Amniotic stem cell (primary cell): ENCODE measurements at places on chromosomes 16 and 17.
A peak's percentile ranks its signal among the peaks of the same experiment; 100 is the strongest.

- no peak for DNase-seq
These were observed 5.2 kb upstream of the RAB26 start for GRCh38 chr16:2142942-2143877.

DNA sequence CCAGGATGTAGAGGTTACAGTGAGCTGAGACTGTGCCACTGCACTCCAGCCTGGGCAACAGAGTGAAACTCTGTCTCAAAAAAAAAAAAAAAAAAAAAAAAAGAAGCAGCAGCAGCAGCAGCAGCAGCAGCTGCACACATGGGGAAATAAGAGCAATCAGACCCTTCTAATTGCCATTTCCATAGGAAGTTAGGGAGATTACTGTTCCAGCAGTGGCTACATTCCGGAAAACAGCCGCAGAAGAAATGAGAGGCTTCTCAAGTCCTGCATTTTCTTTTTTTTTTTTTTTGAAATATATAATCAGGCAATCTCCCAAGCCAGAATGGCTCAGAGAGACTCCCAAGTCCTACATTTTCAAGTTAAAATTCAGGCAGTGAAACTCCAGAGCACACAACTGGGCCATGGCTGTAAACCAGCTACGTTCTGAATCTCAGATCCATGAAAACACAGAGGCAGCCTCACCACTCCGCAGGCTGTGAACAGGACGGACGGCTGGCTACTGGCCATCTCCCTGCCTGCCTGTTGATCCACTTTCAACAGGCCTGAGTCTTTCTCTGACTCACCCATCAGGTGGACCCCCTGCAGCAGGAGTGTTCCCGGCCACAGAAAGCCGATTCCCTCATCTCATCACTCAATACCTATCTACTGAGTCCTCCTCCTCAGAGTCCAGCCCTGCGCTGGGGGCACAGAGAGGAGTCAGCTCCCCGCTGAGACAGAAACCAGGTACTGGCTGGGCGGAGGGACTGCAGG lies 15.0 kb downstream of the TRPV1 start:
- no peak for DNase-seq

- DNase-seq, result no peak
These were observed 679.5 kb downstream of the KCNJ2 start for GRCh38 chr17:70848785-70849184.

DNA sequence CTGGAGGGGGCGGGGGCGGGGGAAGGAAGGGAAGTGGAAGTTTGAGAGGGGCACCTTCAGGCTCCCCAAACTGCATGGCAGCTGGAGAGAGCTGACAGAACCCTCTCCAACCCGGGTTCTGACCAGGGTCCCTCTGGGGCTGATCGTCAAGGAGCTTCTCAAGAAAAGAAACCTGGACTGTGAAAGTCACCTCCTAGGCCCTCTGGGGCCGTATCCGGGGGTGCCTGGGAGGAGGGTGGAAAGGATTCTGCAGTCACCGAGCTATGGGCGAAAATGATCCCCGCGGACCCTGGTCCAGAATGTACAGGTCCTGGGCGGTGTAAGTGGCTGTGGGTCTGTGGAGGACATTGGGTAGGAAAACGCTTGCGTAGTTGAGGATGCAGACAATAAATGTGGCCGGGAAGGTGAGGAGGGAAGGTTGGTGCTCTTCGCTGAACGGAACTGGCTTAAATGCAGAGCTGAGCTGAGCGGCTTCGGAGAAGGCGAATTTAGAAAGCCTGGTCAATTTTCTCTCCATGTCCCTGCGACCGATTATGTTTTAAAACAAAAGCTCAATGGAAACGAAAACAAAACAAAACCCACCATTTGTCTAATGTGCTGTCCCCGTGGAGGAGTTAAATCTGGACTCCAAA lies 3.6 kb upstream of the LHX1 start:
- DNase-seq, result no peak

DNA sequence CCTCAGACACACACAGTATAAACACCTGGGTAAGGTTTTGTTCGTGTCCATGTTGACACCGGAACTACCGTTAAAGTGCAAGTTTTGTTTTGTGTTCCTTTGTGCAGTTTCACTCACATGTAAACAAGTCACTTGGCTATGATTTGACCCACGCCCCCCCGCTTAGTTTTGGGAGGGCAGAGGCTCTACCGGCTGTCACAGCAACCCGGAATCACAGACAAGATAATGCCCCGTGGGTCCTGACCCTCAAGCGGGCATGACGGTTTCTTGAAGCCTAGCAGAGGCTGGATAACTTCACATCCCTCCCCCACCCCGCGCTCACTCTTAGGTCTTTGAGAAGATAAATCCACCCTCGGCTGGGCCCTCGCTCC lies 1.7 kb downstream of the RASD1 start:
- no peak for DNase-seq

DNA sequence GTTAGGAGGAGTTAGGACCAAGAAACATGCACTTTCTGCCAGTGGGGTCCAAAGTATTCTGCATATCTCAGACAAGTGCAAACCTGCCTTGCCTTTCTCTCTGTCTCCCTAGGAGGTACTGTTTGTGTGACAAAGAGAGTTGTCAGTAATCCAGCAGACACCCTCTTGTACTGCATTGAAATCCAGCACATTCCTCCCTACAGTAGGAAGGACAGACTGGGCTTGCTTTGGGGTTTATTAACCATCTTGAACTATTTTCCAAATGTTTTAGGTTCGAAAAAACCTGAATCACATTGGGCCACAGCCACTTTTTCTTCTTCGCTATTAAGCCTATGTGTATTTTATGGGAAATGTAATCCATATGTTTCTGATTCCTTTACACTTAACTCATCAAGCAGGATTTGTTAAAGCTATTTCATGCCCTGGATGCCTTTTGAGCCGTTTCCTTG lies 204.2 kb upstream of the KCNJ16 start:
- peak; percentile 21 for DNase-seq

GRCh38 chr16:57185446-57185944 lies 344 bp downstream of the PSME3IP1 start:
- no peak for DNase-seq

DNA sequence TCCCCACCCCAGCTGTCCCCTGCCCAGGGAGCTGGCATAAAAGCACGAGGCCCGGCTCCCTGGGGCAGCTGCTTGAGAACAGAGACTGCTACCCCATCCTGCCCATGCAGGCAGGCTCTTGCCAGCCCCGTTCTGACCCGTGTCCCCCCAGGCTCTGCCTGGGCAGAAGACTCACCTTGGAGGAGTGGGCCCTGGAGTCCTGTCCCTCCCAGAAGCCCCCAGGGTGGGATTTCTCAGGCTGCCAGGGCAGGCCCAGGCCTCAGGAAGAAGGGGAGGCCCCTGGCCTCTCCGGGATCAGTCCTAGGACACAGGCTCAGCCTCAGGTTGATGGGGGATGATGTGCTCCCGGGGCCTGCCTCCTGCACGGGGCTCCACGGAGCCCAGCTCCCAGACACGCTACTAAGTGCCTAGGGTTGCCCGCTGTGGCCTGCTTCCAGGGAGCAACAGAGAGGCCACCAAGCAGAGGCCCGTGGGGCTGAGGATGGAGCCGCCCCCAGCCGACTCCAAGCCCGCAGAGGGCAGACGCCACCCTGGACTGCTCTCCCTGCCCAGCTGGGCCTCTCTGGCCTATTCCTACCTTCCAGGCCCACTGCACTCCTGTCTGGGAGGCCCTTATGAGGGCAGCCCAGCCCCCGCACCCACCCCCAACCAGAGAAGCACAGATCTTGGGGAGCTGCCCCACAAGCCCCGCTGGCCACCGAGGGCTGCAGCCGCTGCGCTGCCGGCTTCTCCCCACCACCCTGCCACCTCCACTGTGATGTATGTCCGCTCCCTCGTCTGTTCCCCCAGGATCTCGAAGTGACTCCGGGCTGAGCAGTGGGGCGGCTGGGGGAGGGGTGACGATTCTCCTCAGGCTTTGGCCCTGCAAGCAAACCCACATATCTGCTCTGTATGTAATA lies 1.7 kb downstream of the NME3 start:
- DNase-seq, result no peak

DNA sequence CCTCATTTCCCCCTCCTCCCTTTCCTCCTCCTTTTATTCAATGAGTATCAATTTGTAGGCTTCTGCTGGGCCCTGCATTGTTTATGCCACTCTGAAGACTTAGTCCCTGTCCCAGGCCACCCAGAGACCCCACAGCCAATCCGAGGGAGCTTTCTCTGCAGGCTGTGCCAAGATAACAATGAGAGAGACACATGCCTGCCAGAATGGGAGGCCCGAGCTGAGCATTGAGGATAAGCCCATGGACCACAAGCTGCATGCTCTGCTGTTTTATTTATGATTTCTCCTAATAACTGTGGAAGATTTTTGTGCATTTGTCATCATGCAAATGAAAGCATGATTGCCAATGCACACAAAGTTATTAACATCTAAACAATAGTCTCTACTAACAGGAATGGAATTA lies 3.0 kb downstream of the RCVRN start:
- DNase-seq, result no peak

DNA sequence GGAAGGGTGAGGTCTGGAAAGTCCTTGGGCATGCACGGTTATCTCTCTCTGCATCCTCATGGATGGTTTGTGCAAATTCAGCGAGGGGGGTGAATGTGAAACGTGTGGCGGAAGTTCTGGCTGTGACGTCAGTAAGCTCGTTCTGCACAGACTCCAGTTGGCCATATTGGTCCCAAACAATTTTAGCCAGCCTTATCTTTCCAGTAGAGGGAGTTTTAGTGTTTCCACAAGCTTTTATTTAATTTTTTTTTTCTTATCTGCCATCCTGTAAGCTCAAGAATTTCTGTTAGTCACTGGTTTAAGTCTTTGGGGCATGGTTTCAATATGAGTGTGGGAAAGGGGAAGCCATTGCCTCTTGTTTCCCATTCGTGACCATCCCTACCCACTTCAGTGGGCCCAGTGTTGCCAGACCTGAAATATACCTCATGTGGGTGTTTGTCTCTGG lies 39.0 kb downstream of the HLF start:
- DNase-seq, result no peak

DNA sequence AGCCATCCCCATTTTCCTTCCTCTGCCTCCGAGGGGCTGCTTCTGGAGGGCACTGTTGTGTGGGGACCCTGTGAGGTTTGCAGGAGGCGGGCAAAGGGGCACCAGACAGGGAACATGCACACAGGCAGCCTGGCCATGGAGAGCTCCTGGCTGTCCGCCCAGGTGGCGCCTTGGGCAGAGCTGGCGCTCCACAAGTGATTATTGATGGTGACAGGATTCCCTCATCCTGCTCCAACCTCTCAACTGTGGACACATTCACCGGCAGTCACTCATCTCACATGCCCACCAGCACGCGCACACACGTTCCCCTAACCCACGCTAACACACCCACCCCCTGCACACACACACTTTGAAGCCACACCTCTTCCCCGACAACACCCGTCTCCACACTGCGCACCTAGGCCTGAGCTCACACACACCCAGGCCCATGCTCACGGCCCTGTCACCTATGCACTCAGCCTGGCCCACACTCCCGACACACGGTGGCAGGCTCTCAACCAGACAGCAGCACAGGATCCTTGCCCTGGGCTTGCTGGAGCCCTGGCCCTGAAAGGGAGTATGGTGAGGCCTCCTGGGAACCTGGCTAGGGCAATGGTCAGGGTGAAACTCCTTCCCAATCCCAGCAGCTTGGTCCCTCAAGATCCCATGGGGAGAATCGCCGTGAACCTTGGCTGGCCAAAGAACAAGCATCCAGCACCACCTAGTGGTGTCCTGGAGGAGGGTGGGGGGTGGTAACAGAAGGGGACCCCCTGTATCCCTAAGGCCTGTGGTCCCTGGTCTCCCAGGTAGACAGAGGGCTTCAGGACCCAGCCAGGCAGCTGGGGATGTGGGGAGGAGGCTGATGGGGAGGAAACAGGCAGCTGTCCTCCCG lies 3.6 kb downstream of the PNMT start:
- no peak for DNase-seq

DNA sequence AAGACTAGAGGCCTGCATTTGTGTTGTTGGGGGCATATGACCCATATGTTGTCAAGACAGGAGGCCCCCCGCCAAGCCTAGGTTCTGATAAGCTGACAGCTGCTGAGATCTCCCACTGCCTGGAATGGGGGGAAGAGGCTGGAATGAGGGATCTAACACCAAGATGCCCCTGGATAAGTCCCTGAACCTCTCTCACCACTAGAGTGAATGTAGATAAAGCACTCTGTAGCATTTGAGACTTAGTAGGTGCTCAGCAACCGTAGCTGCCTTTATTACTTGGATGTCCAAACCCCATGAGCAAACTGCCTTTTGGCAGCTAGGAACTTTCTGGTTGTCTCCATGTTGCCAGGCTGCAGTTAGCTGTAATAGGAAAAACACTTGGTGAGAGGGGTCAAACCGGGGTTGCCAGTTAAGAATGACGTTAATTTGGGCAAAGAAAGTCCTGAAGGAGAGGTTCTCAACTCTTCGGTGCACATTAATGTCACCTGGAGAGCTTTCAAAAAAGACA lies 4.4 kb upstream of the RASL10B start:
- DNase-seq, result no peak

GRCh38 chr17:29294580-29294900 lies 592 bp upstream of the NUFIP2 start:
- no peak for DNase-seq

GRCh38 chr17:42182927-42183734 lies 2.1 kb downstream of the HCRT start:
- no peak for DNase-seq

- DNase-seq, result no peak
These were observed 16.5 kb downstream of the PITPNM3 start for GRCh38 chr17:6539871-6540270.

- DNase-seq, result no peak
These were observed 16.5 kb downstream of the CDIP1 start for GRCh38 chr16:4522051-4522581.

GRCh38 chr16:12646490-12647274 lies 157.0 kb downstream of the CPPED1 start:
- no peak for DNase-seq

- no peak for DNase-seq
These were observed 17.5 kb downstream of the EMC8 start for GRCh38 chr16:85781695-85782370.

- DNase-seq, result no peak
These were observed 441 bp downstream of the VASN start for GRCh38 chr16:4372001-4372577.

DNA sequence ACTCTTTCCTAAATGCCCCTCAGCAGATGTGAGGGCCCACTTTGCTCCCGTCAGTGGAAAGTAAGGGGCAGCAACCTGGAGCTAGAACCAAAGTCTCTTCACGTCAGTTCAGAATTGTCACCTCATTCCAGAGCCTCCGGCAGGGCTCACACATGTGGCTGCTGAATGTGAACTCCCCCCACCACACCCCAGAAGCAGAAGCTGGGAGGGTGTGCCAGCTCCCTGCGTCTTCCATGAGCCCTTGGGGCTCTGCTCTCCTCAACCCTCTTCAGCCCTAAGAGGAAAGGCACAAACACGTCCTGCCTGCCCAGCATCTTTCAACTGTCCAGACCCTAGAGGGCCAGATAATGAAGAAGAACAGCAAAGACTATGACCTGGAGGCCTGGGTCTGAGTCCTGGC lies 105.3 kb downstream of the SALL1 start:
- no peak for DNase-seq

- no peak for DNase-seq
These were observed 1.1 kb upstream of the PPL start for GRCh38 chr16:4937782-4938682.
